Kidney (tissue), 22 donors: ENCODE measurements at places on chromosomes 6 and 20. TPM values are rescaled to one million over a fixed set of nuclear protein-coding genes. Genes with fewer than 3 reads are reported as not detected.

- no peak overlapping the region for H3K4me3 ChIP-seq
- no peaks in the 10 kb centered on the region for H3K27me3 ChIP-seq
- H3K4me1 ChIP-seq: no peaks in the 10 kb centered on the region
- DNase-seq: no peak
- no peaks in the 10 kb centered on the region for H3K36me3 ChIP-seq
Measured at GRCh38 chr6:34114695-34115402, 31.0 kb downstream of the GRM4 start.

GRCh38 chr6:52186480-52186879 is 305 bp downstream of the IL17A start:
- H3K27me3 ChIP-seq: no peaks in the 10 kb centered on the region
- no peak overlapping the region for H3K27ac ChIP-seq
- no peak for DNase-seq
- H3K36me3 ChIP-seq: no peaks in the 10 kb centered on the region
- no peak overlapping the region for H3K4me3 ChIP-seq

DNA sequence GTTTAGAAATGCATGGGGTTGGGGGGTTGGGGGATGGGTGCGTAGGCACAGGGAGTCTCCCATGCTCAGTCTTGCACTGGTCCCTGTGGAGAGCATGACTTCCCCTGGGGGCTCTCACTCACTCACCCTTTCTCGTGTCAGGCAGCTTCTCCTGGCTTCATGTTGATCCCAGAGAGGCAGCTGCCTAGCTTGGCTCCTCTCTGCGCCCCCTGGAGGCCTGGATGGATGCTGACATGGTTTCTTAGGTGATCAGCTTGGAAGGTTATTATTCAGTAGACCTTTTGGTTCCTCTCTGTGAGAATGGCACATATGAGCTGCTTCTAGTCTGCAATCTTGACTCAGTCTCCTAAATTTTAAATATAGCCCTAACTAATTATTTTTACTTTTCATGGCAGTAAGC is 109.3 kb upstream of the FAM83B start:
- H3K27ac ChIP-seq: no peak overlapping the region
- no peaks in the 10 kb centered on the region for H3K27me3 ChIP-seq
- no peaks in the 10 kb centered on the region for H3K4me1 ChIP-seq
- no peak overlapping the region for H3K4me3 ChIP-seq

DNA sequence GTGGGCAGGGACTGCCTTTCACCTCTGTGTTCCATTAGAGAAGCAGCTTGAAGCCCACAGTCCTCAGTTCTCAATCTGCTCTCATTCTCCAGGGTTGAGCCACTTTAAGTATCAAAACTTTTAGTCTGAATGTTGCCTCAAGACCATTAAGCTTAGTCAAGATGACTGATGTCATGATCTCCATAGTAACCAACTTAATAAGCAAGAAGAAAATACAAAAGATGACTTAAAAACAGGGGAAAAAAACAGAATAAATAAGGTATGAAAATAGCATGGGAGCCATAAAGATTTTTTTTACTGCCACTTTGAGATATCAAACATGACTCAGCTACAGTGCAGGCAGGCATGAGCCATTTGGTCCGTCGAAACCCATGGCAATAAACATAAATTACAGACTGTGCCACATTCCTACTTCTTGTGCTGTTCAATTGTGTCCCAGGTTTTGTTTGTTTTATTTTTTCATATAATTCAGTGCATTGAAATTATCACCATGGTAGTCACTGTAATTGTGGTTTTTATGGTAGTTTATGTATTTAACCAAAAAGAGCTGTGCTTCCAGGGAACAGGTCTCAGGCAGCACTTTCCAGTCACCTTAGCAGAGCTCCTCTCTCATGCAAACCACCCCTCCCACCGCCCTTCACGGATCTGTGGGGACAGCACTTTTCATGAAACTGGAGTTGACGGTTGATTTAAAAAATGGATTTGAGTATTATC is 156.5 kb upstream of the INSM1 start:
- H3K27me3 ChIP-seq: no peaks in the 10 kb centered on the region
- no peak for DNase-seq
- H3K36me3 ChIP-seq: no peaks in the 10 kb centered on the region
- no peaks in the 10 kb centered on the region for H3K4me1 ChIP-seq
- H3K4me3 ChIP-seq: no peak overlapping the region

DNA sequence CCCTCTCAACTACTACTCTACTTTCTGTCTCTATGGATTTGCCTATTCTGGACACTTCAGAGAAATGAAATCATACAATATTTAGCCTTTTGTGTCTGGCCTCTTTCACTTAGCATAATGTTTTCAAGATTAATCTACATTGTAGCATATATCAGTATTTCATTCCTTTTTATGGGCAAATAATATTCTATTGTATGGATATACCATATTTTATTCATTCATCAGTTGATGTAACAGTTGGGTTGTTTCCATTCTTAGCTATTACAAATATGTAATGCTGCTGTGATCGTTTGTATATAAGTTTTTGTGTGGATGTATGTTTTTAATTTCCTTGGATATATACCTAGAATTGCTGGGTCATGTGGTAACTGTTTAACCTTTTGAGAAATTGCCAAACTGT is 23.4 kb downstream of the FAM184A start:
- no peaks in the 10 kb centered on the region for H3K4me1 ChIP-seq
- H3K36me3 ChIP-seq: no peaks in the 10 kb centered on the region
- H3K27me3 ChIP-seq: no peaks in the 10 kb centered on the region
- DNase-seq: no peak
- H3K4me3 ChIP-seq: no peak overlapping the region

GRCh38 chr6:138654715-138655634 is 118.6 kb upstream of the CCDC28A start:
- no peak overlapping the region for H3K4me3 ChIP-seq
- H3K36me3 ChIP-seq: no peaks in the 10 kb centered on the region
- no peak overlapping the region for H3K27ac ChIP-seq
- no peaks in the 10 kb centered on the region for H3K27me3 ChIP-seq
- DNase-seq: no peak

GRCh38 chr6:16229700-16230099 is 8.7 kb upstream of the GMPR start:
- H3K4me3 ChIP-seq: no peak overlapping the region
- H3K4me1 ChIP-seq: no peaks in the 10 kb centered on the region

- peaks cover 6% of the 10 kb centered on the region for H3K4me1 ChIP-seq
- no peaks in the 10 kb centered on the region for H3K36me3 ChIP-seq
- no peak overlapping the region for H3K4me3 ChIP-seq
- DNase-seq: no peak
- H3K27me3 ChIP-seq: no peaks in the 10 kb centered on the region
Measured at GRCh38 chr20:362271-363254, 15.7 kb downstream of the NRSN2 start.

- H3K27ac ChIP-seq: no peak overlapping the region
- no peak overlapping the region for H3K4me3 ChIP-seq
- H3K36me3 ChIP-seq: no peaks in the 10 kb centered on the region
Measured at GRCh38 chr20:8050157-8050837, 30.7 kb upstream of the TMX4 start.

- no peaks in the 10 kb centered on the region for H3K27me3 ChIP-seq
- H3K27ac ChIP-seq: no peak overlapping the region
- H3K4me1 ChIP-seq: no peaks in the 10 kb centered on the region
- H3K36me3 ChIP-seq: no peaks in the 10 kb centered on the region
- no peak overlapping the region for H3K4me3 ChIP-seq
Measured at GRCh38 chr6:8268156-8268555, 165.8 kb upstream of the EEF1E1 start.

DZANK1 gene
- 6.2 TPM for total RNA-seq

C6orf58 gene
- total RNA-seq: not detected

EDN3 gene
- 0.19 TPM for total RNA-seq
